ENCODE measurements at places on chromosomes 11 and 22.

DNA sequence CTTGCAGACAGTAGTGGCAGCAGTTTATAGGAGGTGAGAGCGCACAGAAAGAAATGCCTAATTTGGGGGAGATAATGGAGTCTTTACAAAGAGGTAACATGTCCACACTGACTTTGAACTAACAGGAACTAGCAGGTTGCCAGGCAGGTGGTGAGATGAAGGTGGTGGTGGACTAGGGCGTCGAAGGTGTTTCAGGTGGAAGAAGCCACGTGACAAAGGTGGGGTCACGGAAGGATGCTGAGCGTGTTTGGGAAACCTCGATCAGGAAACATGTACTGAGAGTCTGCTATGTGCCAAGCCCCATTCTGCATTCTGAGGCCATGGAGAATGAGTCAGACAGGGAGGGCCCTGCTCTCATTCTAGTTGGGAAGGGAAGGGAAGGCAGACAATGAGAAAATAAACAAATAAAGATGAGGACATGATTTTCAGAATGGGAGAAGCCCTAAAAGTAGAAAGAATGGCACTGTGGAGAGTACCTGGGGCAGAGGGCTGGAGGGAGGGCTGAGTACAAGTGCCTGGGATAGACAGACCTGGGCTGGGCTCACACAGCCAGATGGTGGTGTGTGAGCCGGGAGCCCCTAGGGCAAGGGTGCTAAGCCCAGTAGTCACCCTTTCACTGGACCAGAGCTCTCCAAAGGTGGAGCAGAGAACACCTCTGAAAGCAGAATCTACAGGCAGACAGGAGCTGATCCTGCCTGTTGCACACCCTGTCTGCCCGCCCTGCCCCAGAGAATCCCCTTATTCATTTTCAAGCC is 16.2 kb upstream of the NNMT start:
- no peak for DNase-seq

- DNase-seq, result no peak
These were observed 379.3 kb downstream of the DLG2 start for GRCh38 chr11:85247797-85248196.

DNA sequence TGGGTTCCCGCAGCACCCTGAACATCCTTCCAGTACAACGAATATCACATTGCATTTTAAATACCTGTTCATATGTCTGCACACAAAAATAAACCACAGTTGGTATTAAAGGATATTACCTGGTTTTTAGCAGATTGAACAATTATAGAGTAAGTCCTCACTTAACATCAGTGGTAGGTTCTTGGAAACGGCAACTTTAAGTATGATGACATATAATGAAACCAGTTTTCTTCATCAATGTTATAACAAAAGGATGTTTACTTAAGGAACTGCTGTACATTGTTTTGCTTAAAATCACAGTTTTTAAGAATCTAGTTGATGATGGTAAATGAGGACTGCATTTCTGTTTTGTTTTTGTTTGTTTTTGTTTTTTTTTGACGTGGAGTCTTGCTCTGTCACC is 28.0 kb downstream of the TRIM66 start:
- DNase-seq, result no peak

DNA sequence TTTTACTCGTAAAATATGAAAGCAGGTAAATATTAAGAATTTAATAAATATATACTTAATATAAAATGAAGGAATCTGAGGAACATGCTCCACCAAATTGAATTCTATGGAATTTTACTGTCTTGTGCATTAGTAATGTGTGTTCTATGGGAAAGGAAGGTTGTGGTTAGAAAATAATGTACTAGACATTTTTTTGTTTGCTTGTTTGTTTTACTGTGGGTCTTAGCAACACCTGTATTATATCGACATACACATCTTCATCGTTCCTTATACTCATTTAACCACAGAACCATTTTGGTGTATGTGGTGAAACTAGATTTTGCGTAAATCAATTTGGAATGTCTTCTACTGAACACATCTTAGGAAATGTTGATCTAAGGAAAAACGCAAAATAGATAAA is 114.1 kb upstream of the MTMR2 start:
- DNase-seq, result no peak

DNA sequence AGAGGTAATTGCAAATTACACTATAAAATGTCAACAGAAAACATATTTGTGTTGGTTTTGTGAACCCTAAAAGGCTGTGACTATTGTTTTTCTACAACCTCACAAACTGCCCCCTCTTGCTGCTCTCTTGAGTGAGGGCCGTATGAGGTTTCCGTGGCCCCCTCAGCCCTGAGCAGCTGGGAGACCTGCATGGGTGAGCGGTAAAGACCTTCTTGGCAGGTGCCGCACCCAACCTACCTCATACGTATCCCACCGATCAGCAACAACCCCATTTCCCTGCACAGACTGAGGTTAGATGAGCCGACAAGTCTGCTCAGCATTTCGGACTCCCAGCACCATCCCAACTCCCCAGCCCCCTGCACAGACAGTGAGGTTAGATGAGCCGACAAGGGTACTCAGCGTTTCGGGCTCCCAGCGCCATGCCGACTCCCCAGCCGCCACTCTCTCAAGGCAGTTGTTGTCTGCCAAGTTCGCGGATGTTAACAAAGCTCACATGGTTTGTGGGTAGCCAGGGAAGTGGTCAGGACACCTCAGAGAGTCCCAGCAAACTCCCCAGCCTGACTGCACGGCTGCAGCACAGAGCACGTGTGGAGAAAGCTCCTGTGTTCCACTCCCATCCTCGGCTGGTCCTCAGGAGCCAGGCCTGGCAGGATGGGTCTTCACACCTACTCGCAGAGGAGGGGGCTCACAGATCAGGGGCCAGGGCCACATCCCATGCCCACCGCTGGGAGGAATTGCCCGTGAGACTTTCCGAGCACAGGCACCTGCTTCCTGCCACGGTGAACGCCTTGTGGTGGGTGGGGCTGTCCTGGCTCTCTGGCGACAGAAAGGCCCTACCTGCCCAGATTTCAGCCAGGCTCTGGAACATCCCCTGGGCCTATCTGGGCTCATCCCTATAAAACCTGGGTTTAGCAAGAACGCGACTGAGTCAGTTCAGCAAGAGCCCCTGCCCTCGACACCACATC is 502.9 kb downstream of the BRD1 start:
- DNase-seq, result no peak

DNA sequence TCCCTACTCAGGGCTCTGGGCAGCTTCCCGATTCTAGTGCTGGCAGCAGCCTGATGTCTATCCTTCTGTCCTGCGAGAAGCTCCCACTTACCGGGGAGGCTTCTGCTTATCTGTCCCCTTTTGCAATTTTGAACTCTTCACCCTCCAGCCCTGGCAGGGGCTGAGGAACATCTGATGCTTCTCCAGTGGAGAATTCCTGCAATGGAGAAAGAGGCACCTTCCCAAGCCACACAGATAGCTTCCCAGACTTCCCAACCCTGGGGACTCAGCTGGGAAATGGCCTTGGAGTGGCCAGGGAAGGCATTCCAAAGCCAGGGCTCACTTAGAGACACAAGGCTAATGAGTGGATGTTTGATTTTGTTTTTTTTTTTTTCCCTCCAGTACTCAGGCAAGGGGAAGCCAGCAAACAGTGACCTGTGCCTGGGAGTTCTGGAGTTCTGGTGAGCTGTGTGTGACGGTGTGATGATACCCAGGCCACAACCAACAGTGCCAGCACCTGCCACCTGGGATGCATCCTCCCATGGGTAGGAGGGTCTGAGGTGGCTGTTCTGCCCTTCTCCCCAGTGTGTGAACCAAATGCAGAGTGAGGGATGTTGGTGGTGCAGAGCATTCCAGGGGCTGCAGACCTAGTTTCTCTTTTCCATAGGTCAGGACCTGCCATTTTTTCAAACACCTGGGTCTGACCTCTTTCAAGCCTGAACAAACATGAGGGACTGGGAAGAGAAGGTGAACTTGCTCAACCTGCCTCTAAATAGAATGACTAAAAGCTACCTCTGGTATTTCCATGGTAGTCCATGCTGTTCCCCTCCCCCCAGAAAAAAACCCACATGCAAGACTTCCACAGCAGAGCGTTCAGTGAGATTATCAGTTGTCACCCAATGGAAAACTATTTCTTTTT is 95.1 kb downstream of the CCDC81 start:
- DNase-seq, result no peak

- no peak for DNase-seq
These were observed 2091.9 kb downstream of the LRRC4C start for GRCh38 chr11:39367534-39367933.

- no peak for DNase-seq
These were observed 208.6 kb downstream of the DBX1 start for GRCh38 chr11:19951558-19952115.

DNA sequence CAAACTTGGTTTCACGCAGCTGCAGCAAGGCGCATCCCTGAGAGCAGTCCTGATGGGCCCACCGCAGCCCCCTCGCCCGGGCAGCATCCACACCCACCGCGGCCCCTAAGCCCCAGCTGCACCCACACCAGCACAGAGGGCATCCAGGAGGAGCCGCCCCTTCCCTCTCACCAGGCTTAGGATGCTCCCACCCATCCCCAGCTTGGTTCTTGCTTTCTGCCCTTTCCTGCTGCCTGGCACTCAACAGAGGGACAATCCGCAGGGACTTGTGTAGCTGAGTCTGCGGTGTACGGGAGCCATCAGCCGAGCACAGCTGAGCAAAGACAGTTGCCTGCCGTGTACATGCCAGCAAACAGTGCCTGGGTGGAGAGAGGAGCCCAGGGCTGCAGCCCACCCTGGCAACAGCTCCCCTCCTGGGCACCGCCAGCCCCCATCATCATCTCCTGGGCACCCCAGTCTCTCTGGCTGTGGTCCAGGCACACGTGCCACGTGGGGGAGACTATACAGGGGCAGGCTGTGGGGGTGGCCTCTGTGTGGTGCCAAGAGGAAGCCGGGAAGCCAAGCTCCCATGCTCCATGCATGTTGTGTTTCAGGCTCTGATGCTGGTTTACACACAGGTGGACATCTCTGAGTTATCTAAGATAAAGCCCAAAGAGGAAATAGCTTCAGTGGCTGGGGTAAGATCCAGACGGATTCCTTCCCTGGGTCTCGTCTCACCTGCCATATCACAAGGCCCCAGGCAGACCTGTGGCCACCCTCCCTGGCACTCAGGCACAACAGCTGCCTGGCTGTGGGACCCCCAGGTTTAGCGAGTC is 36.0 kb upstream of the GNB1L start:
- no peak for DNase-seq

GRCh38 chr11:65585396-65586246 is 9.8 kb downstream of the EHBP1L1 start:
- no peak for DNase-seq

- no peak for DNase-seq
These were observed 20.5 kb downstream of the TRMU start for GRCh38 chr22:46355996-46356471.

DNA sequence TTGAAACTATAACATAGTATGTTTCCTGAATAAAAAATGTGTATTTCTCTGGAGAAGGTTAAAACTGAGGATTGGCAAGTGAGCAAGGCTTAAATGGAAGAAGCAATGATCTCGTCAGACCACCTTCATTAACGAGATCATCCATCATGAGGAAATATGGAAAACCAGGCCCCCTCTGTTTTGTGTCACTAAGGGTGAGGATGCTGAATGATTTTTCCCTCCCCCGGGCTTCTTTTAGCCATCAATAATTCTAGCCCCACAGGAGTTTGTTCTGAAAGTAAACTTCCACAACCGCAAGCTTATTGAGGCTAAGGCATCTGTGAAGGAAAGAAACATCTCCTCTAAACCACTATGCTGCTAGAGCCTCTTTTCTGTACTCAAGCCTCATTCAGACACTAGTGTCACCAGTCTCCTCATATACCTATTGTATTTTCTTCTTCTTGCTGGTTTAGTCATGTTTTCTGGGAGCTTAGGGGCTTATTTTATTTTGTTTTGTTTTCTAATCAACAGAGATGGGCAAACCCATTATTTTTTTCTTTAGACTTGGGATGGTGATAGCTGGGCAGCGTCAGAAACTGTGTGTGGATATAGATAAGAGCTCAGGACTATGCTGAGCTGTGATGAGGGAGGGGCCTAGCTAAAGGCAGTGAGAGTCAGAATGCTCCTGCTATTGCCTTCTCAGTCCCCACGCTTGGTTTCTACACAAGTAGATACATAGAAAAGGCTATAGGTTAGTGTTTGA is 5.8 kb upstream of the HBE1 start:
- DNase-seq, result no peak

DNA sequence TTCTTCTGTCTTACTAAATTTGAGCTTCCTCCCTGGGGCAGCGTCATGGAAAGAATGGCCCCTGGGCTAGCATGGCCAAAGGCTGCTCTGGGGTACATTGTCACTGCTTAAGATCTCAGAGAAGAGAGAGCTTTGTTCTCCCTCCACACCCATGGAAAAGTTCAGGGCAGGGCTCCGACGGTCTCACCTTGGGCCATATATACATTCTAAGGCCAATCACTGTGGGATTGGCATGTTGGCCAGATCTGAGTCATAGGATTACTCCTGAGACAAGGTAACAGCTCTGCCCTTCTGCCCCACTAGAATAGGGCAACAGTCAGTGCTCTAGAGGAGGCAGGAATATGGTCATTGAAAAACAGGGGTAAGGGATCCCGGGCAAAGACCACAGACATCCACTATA is 56.2 kb downstream of the BUD13 start:
- DNase-seq, result no peak

GRCh38 chr11:5289696-5290095 is 12.1 kb downstream of the OR51B4 start:
- DNase-seq, result no peak

DNA sequence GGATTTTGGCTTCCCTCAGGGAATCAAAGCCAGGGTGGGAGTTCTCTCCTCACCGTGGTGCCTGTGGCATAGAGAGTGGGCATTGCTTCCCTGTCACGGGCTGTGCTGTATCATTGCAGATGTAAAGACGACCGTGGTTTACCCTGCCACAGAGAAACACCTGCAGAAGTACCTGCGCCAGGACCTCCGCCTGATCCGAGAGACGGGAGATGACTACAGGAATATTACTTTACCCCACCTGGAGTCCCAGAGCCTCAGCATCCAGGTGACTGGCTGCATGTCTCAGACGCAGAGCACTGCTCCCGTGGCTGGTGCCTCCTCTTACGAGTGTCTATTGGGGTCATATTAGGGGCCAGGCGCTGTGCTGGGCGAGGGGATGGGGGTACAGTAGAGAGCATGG is 24.2 kb upstream of the ST3GAL4 start:
- DNase-seq, result no peak

DNA sequence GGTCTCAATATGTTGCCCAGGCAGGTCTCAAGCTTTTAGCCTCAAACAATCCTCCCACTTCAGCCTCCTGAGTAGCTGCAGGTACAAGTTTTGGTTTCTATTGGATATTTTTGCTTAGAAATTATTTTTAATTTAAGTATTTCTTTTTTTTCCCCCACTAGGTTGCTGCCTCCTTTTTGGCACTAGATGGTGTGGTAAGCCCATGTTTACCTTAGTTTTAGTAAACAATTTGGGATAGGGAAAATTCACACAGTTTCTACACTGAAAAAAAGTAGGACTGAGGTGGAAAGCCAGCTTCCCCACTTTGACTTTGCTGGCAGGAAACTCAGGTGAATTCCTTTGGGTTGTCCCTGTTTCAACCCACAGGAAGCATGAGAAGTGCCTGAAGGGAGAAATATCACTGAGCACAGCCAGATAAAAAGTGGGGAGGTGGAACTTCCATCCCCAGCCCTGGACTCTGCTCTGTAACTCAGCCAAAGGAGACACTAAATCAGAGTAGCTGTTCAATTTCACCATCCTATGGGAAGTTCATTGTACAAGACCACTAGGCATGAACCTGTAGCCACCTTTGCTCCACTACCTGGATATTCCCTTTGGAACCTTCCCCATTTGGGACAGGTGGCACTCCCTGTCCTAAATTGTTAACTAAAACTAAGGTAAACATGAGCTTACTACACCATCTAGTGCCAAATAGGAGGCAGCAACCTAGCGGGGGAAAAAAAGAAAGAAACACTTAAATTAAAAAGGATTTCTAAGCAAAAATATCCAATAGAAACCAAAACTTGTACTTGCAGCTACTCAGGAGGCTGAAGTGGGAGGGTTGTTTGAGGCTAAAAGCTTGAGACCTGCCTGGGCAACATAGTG is 154.4 kb upstream of the FAT3 start:
- no peak for DNase-seq
